ENCODE measurements at places on chromosomes 5 and 9.

- H3K27me3 ChIP-seq, result peaks cover 88% of the 10 kb centered on the region
- peaks cover 7% of the 10 kb centered on the region for H3K36me3 ChIP-seq
- no peak overlapping the region for H3K27ac ChIP-seq
- DNase-seq, result no peak
Observed at GRCh38 chr9:112043423-112043822, 131.7 kb downstream of the SUSD1 start.

GRCh38 chr9:2615497-2615896 is 6.1 kb upstream of the VLDLR start:
- DNase-seq, result no peak
- H3K4me1 ChIP-seq, result no peaks in the 10 kb centered on the region
- no peaks in the 10 kb centered on the region for H3K36me3 ChIP-seq
- H3K27ac ChIP-seq, result no peak overlapping the region
- peaks cover 10% of the 10 kb centered on the region for H3K27me3 ChIP-seq

DNA sequence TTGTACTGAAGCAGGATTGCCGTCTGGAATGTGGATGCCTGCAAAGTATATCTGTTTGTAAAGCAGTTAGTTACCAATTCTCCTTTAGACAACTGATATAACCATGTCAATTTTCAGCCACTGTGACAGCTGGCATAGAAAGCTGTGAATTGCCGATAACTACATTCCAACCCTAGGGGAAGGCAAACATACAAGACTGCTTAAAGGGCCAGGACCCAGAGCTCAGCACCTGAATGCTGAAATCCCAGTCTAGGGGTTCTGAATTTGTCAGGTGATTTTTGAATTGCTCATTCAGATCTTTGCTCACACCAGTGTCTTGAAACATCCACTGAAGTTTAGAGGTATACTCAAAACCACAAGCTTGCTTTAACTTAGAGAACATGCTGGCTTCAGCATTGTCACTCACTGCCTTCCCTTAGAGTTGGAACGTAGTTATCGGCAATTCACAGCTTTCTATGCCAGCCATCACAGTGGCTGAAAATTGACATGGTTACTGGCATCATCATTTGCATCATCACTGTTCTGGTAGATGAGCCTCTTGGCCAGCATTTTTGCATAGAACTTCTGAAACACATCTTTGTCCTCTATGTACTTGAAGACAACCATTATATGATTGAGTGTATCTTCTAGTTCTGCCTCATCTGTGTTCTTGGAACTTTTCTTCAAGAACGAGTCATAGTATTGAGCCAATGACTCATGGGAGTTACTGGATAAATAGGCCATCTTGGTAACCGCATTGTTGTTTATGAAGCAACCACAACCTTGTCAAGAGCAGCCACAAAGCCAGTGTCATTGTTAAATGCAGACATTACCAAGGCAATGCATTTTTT is 82.1 kb downstream of the CCDC192 start:
- H3K36me3 ChIP-seq, result no peaks in the 10 kb centered on the region
- H3K4me1 ChIP-seq, result no peaks in the 10 kb centered on the region
- no peak overlapping the region for H3K27ac ChIP-seq
- DNase-seq, result no peak
- no peaks in the 10 kb centered on the region for H3K27me3 ChIP-seq

- peak within 1 kb of the TSS; percentile 94 for H3K4me3 ChIP-seq
- peaks cover 26% of the 10 kb centered on the region for H3K4me1 ChIP-seq
- peaks cover 8% of the 10 kb centered on the region for H3K36me3 ChIP-seq
- H3K27me3 ChIP-seq, result no peaks in the 10 kb centered on the region
- peak; percentile 57 for DNase-seq
Observed at GRCh38 chr5:111756581-111757354, at the start of gene NREP. Gene NREP (minus strand): TSS chr5:111757194. CDS start chr5:111755772, 1,422 bp downstream.

DNA sequence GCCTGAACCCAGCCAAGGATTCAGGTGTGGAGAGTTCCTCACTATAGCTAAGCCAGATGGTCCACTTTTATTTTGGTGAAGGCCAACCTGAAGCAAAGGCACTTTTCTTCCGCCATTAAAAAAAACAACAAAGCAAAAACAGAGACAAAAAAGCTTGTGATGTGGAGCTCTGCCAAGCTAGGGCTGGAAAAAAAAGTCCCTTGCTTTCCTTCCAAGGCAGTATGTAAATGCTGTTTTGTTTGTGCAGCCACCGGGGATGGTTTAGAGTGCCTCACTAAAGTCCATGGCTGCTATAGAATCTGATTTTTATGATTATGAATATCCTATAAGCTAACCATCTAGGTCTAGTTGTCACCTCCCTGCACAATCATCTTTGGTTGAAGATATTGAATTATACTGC is 14.9 kb downstream of the MEGF10 start:
- no peaks in the 10 kb centered on the region for H3K4me1 ChIP-seq
- H3K27me3 ChIP-seq, result no peaks in the 10 kb centered on the region
- H3K4me3 ChIP-seq, result no peak overlapping the region
- H3K36me3 ChIP-seq, result no peaks in the 10 kb centered on the region

DNA sequence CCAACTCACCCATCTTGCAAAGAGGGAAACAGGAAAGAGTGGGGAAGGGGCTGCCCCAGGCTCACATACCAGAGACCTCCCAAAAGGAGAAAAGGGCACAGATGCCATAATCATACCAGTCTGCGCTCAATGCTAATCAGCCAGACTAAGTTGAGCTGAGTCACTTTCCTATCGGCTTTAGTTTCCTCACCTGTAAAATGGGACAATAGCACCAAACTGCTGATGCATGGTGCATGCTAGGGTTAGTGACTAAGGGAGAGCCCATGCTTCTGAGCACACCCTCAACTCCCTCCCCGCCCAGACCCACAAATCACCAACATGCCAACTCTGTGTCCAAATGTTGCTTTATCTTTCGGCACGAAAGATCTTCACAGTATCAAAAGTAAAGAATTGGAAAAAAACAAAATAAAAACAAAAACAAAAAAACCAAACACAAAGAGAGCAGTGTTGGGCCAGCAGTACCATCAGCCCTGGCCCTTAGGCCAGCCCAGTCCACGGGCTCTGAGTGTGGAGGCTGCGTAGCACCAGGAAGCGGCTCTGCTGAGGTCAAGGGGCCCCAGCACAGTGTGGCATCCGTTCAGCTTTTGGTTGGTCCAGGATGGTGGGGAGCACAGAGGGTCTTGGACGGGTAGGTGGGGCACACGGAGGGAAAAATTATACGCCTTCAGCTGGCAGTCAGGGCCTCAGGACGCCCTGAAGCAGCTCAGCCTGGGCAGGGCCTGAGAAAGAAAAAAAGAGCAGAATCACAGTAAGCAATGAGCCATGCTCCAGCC is 2.9 kb upstream of the DDX41 start:
- peaks cover 2% of the 10 kb centered on the region for H3K36me3 ChIP-seq
- DNase-seq, result no peak
- H3K4me3 ChIP-seq, result no peak overlapping the region
- no peak overlapping the region for H3K27ac ChIP-seq
- no peaks in the 10 kb centered on the region for H3K27me3 ChIP-seq

DNA sequence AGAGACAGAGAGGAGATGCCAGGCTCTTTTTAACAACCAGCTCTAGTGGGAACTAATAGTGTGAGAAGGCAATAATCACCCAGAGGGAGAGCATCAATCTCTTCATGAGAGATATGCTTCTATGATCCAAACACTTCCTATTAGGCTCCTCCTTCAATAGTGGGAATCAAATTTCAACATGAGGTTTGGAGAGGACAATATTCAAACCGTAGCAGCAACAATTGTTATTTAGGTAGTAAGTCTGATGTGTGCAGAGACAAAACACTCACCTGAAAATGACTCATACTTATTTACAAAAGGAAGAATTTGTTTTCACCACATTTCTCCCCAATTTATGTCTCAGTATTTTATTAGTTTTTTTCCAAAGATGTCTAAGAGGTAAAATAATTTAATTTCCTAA is 144.3 kb downstream of the ST8SIA4 start:
- no peaks in the 10 kb centered on the region for H3K27me3 ChIP-seq
- no peak overlapping the region for H3K27ac ChIP-seq
- H3K36me3 ChIP-seq, result no peaks in the 10 kb centered on the region
- no peak overlapping the region for H3K4me3 ChIP-seq
- H3K4me1 ChIP-seq, result no peaks in the 10 kb centered on the region

GRCh38 chr9:23255346-23255745 is 570.7 kb downstream of the ELAVL2 start:
- H3K27me3 ChIP-seq, result no peaks in the 10 kb centered on the region
- H3K27ac ChIP-seq, result no peak overlapping the region
- H3K4me1 ChIP-seq, result no peaks in the 10 kb centered on the region
- no peak overlapping the region for H3K4me3 ChIP-seq
- no peak for DNase-seq
- H3K36me3 ChIP-seq, result no peaks in the 10 kb centered on the region

GRCh38 chr5:65769539-65769938 is 47.5 kb downstream of the NLN start:
- H3K4me1 ChIP-seq, result no peaks in the 10 kb centered on the region
- no peaks in the 10 kb centered on the region for H3K27me3 ChIP-seq
- DNase-seq, result no peak

GRCh38 chr5:34842554-34842953 is 3.6 kb downstream of the TTC23L start:
- H3K36me3 ChIP-seq, result no peaks in the 10 kb centered on the region
- peaks cover 8% of the 10 kb centered on the region for H3K4me1 ChIP-seq
- no peak overlapping the region for H3K4me3 ChIP-seq
- no peak for DNase-seq
- no peak overlapping the region for H3K27ac ChIP-seq

DNA sequence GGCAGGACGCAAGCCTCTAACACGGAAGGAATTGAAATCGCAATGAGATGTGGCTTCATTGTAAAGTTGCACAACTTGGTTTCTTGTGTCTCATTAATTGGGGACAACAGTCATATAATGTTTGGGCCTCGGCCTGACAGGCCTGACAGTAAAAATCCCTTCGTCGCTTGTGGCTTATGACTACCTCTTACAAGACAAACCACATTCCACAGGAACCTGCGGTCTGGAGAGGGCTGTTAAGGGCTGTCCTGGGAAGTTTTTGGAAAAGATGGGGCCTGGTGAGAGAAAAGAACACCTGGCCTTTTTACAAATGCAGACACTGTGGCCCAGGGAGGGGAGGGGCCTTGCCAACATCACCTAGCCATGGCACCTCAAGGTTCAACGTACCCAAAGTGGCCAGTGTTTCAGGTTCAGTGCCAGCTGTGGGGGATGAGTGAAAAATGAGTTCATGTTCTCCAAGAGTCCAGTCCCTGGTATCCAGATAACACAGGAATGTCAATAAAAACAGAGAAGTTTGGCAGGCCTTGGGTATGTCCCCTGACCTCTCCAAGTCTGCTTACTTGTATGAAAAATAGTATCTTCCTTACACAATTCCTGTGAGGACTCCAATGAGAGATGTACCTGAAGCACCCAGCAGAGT is 22.2 kb downstream of the SHB start:
- no peaks in the 10 kb centered on the region for H3K36me3 ChIP-seq
- H3K4me3 ChIP-seq, result no peak overlapping the region
- H3K4me1 ChIP-seq, result peaks cover 18% of the 10 kb centered on the region

GRCh38 chr9:3760031-3760430 is 234.2 kb upstream of the RFX3 start:
- H3K4me3 ChIP-seq, result no peak overlapping the region
- H3K27me3 ChIP-seq, result peaks cover 11% of the 10 kb centered on the region
- DNase-seq, result no peak
- no peaks in the 10 kb centered on the region for H3K36me3 ChIP-seq
- peaks cover 10% of the 10 kb centered on the region for H3K4me1 ChIP-seq

DNA sequence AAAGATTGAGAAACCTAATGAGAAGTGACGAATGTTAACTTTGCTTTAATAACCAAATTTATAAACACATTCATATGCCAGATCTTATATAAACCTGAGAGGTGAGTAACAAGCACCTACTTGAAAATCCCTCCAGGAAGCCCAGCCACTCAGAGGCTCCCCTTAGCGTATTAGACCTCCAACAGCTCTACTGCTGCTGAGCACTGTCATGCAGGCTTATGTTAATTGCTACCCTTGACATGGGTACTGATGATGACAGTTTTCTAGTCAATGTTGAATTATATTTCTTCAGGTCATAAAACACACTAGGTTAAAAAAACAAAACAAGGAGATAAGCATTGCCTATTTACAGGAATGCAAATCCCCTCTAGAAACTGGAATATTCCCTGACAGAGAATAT is 161.2 kb downstream of the MPDZ start:
- no peak overlapping the region for H3K27ac ChIP-seq
- DNase-seq, result no peak
- no peaks in the 10 kb centered on the region for H3K36me3 ChIP-seq
- no peaks in the 10 kb centered on the region for H3K27me3 ChIP-seq
- H3K4me1 ChIP-seq, result no peaks in the 10 kb centered on the region

GRCh38 chr5:134101686-134102439 is 12.6 kb upstream of the TCF7 start:
- peak; percentile 79 for DNase-seq
- no peak overlapping the region for H3K4me3 ChIP-seq
- no peaks in the 10 kb centered on the region for H3K27me3 ChIP-seq
- H3K36me3 ChIP-seq, result no peaks in the 10 kb centered on the region

DNA sequence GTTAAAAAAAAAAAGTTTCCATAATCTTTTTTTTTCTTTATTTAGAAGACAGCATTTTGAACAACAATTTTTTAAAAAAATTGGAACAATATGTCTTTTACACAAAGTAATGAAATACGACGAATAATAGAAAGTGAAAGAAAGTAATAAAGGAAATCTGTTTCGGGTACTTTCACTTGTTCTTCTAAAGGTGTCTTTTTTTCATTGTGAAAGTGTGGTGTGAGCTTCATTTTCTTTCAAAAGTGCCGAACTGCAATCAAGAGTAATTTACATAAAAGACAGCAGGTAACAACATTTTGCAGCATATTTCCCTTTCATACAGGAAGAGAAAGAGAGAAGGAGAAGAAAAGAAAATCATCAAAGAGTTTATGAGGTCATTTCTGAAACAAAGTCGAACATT is 159.7 kb upstream of the CDH12 start:
- no peaks in the 10 kb centered on the region for H3K27me3 ChIP-seq
- peak; percentile 50 for DNase-seq
- peak overlapping the region; percentile 89 for H3K4me3 ChIP-seq
- H3K36me3 ChIP-seq, result no peaks in the 10 kb centered on the region

GRCh38 chr5:67773411-67774266 is 441.9 kb upstream of the PIK3R1 start:
- no peak overlapping the region for H3K27ac ChIP-seq
- H3K27me3 ChIP-seq, result no peaks in the 10 kb centered on the region
- H3K36me3 ChIP-seq, result no peaks in the 10 kb centered on the region
- no peak overlapping the region for H3K4me3 ChIP-seq

DNA sequence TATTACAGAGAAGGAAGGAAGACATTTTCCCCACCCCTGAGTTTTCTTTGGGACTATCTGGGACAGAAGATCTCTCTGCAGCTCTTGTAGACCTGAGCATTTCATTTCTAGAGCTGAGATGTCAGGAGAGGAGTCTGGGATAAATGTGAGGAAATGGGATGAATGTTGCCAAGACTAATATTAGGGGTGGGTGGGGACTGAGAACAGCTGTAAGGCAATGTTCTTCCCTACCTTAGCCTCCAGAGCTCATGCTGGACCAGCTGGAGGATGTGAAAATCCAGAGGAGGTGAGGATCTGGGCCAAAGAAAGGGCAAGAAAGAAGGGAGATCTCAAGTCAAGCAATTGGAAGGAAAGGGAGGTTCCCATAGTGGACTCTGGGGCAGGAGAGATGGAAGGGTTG is 23.1 kb upstream of the FOXD1 start:
- peaks cover 5% of the 10 kb centered on the region for H3K27me3 ChIP-seq
- H3K4me3 ChIP-seq, result no peak overlapping the region
- H3K36me3 ChIP-seq, result no peaks in the 10 kb centered on the region
- DNase-seq, result no peak
- no peaks in the 10 kb centered on the region for H3K4me1 ChIP-seq

Data from common myeloid progenitor, CD34-positive (primary cell).